ENCODE measurements at places on chromosomes 16 and 17.

GRCh38 chr16:1744338-1744840 is 27.0 kb downstream of the NME3 start:
- DNase-seq: no peak

DNA sequence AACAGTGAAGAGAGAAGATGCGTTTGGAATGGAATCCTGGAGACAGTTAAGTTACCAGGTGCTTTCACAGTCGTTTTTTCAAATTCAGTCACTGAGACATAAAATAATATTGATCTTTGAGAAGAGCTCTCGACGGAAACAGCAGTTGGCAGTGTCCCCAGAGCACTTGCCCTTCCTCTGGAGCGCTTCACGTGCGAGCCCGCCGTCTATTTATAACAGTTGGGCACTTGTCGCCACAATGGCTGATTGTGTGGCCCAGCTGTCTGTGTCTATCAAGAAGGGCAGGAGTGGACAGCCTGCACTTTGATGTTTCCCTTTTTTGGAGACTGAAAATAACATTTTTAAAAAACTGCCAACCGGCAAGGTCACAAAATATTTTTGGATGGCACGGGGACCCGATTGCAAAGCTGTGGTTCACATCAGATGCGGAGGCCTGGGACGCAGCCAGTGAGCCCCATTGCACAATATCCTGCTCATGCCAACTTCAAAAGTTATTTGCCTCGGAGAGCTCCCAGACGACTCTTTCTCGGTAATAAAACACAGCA is 62.9 kb downstream of the ADCY9 start:
- no peak for DNase-seq

DNA sequence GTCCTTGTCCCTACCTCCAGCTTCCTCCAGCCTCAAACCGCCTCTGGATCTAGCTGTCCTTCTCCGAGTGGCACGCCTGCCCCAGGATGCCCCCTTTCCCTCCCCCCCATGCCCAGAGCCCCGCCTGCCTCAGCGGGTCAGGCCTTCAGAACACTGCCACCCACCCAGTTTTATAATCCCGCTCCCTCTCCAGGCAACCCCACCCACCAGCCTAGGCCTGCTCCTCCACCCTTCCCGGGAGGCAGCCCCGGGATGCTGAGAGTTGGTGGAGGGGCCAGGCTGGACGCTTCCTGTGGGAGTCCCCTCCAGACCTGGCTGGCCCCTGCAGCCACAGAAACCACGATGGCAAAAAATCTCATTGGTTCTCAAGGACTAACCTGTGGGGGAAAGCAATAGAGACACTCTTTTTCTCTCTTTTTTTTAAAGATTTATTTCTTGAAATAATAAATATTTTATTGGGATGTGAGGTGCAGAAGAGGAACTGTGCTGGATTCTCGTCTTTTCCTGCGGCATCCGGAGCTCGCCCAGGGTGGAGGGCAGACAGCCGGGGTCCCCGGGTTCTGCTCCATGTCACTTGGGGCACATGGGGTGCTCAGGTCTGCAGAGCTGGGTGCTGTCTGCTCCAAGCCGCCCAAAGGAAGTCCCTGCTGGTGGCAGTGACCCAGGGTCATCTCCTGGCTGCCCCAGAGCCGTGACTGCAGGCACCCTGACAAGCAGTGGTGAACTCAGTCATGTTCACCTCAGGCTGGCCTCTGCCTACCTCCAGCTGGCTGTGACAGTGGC is 81.9 kb downstream of the MGAT5B start:
- no peak for DNase-seq

- no peak for DNase-seq
These were observed 5.7 kb upstream of the NME1 start for GRCh38 chr17:51147650-51148049.

DNA sequence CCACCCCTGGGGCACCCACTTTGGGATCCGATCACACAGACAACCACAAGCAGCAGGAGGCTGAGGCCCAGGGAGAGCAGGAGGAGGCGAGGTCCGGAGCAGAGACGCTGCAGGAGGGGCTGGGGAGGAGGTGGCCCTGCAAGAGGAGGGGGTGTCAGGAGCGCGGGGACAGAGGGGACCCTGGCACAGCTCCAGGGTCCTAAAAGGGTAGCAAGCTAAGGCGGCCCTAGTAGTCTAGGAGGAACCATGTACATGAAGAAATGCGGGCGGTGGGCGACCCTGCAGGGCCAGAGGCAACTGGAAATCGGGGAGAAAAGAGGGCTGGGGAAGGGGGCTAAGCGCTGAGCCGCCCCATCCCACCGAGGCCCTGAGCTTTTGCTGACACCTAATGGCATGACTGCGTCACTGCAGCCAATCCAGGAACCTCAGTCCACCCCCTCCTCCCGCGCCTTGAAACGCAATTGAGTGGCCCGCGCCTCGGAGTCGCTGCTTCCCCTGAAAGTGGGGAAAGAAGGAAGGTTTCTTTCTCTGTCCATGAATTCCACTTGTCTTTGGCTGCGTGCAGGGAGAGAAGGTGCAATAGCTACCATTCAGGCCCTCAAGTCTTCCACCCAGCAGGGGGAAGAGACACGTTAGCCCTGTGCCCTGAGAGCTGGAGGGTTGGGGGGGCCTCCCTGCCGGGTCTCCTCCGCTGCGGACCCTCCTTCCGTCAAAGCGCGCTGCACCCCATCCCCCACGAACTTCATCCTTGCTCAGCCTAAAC is 1.8 kb downstream of the ASGR1 start:
- DNase-seq: peak; percentile 39

- DNase-seq: no peak
These were observed 121.3 kb upstream of the CACNG5 start for GRCh38 chr17:66713533-66714042.

- DNase-seq: no peak
These were observed 192.8 kb upstream of the CDH11 start for GRCh38 chr16:65314627-65315008.

DNA sequence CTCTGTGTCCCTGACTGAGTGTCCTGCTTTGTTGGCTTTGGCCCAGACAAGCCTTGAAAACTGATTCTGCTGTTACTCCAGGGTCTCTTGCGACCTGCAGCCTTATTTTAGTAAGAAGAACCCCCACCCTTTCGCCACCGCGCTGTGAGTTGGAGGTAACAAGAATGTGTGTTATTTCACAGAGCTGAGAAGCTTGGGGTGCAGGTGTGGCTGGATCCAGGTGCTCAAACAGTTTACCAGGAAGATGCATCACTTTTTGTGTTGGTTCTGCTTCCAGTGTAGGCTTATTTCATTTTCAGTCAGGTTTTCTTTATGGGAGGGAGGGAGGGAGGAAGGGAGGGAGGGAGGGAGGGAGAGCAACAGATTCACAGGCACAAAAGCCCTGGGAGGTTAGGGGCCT is 243.5 kb downstream of the SNX29 start:
- DNase-seq: no peak

GRCh38 chr17:45357364-45357997 is 40.7 kb upstream of the MAP3K14 start:
- no peak for DNase-seq

- no peak for DNase-seq
These were observed 767 bp downstream of the ATP2C2 start for GRCh38 chr16:84369105-84369504.

GRCh38 chr16:76176616-76177015 is 100.6 kb upstream of the CNTNAP4 start:
- no peak for DNase-seq

- DNase-seq: no peak
These were observed 43.4 kb downstream of the HNF1B start for GRCh38 chr17:37701496-37701898.

- no peak for DNase-seq
These were observed 148.5 kb upstream of the PLCG2 start for GRCh38 chr16:81630635-81631031.

GRCh38 chr17:79814127-79814973 is 17.5 kb upstream of the CBX8 start:
- no peak for DNase-seq

GRCh38 chr16:265711-266110 is 10.0 kb downstream of the RGS11 start:
- no peak for DNase-seq

GRCh38 chr17:12521416-12521815 is 144.3 kb upstream of the MYOCD start:
- DNase-seq: no peak

- DNase-seq: no peak
These were observed 439.2 kb upstream of the ERCC4 start for GRCh38 chr16:13480801-13481200.

DNA sequence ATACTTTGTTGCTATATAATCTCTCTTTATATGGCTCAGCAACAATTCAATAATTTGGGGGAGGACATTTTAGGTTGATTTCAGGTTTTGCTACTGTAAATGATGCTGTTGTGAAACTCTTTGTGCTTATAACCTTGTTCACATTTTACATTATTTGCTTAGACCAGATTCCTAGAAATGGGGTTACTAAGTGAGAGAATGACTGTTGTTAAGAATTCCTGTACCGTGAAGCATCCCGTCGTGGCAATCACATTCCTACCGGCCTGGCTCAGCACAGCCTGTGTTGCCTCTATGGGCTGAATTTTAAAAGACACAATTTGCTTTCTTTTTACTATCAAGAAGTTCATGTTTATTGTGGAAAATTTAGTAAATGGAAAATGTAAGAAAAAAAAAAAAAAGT is 31.4 kb downstream of the B9D1 start:
- DNase-seq: no peak

DNA sequence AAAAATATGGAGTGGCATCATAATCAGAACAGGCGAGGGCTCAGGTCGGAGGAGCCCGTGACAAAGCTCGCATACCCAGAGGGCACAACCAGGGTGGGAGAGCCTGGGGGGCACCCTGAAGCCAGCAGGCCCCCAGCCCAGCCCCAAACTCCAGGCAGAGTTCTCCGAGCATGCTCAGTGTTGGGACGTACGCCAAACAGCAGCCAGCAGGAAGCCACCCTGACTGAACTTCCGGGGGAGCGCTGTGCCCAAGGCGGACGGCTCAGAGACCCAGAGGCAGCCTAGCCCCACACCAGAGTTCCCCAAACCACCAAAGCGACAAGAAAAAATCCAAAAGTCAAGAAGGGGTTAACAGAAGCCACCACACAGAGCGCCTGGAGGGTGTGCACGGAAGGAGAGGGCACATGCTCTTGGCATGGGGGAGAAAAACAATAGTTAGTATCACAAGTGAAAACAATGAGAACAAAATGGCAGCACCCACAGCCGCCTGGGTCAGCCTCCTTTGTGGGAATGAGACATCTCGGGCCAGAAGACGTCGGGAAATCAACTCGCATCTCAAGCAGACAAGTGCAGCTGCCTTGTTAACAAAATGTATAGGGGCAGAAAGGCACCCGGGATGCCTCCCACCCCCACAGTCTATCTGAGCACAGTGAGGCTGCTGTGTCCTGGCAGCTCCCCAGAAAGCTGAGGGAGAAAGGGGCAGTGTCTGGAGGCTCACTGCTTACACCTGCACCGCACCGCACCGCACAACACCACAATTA is 11.9 kb downstream of the EXOC7 start:
- DNase-seq: no peak

- no peak for DNase-seq
These were observed 252.3 kb downstream of the SHISA9 start for GRCh38 chr16:13153696-13154095.

DNA sequence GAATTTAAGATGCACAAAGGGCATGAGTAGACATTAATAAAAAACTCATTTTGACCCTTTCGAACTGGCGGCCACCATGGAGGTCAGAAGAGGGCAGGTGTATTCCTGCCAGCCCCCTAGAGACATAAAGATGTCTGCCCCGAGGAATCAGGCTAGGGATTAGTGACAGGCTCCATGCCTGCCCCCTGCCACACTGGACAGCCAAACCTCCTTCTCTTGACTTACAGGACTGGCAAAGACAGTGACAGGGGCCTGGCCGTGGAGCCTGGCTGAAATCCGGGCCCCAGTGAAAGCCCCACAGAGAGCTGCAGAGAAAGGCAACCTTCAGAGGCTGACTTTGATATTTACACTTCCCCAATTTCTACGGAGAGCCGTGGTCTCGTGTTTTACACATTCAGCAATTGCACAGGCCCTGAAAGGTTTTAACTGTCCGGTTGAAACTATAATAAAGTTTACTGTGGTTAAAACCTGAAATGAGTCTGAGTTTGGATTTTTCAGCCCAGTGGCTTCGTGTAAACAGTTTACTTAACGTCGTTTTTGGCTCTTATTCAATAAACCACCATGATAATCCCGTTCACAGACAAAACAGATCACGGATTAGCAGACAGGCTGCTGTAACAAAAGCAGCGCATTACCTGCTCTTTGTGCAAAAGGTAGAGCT is 243.9 kb upstream of the MYOCD start:
- no peak for DNase-seq

DNA sequence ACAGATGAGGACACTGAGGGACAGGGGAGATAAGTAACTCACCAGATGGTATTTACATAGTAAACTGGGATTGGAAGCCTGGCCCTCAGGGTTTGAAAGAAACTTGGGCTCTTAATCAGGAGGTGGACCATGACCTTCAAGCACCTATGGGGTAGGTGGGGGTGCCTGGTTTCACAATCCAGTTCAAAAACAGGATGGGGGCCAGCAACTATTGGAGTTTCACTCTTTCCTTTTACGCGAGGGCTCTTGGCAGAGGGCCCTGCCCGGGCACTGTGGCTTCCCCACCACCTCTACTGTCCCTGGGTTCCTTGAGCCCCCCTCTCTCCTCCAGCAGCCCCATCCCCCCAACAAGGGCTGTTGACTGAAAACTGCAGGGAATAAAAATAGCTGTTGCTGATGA is 11.3 kb upstream of the PRR29 start:
- DNase-seq: no peak

- DNase-seq: no peak
These were observed 15.0 kb downstream of the NSMCE1 start for GRCh38 chr16:27253526-27253930.

DNA sequence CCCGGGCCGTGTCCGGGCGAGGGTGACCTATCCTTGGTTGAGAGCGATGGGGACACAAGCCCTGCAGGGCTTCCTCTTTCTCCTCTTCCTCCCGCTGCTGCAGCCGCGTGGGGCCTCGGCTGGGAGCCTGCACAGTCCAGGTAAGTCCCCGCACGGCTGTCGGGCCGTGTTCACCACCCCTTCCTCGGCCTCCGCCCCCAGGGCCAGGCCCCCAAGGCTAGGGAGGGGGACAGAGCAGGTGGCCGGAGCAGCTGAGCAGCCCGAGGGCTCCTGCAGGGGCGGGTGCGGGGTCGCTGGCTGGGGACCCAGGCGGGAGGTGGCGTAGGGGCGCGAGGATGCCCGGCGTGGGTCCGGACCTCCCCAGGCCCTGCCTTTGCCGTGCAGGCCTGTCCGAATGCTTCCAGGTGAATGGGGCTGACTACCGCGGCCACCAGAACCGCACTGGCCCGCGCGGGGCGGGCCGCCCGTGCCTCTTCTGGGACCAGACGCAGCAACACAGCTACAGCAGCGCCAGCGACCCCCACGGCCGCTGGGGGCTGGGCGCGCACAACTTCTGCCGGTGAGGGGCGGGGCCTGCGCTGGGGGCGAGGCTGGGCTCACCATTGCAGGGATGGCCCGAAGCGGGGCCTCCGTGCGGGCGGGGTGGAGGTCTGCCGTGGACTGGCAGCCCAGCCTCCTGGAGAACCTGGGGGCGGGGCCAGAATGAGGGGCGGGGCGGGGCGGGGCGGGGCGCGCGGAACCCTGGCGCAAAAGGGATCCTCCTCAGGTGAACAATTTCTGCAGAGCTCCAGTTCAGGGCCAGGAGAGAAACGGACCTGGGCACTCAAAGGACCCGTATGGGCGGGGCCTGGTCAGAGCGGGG is 631 bp downstream of the KREMEN2 start:
- DNase-seq: no peak

Data from activated CD8-positive, alpha-beta memory T cell treated with anti-CD3 and anti-CD28 coated beads for 4 hours (primary cell).